ENCODE measurements at places on chromosomes 16 and 17.

GRCh38 chr17:45366049-45366448, 49.2 kb upstream of the MAP3K14 start:
- DNase-seq = no peak

DNA sequence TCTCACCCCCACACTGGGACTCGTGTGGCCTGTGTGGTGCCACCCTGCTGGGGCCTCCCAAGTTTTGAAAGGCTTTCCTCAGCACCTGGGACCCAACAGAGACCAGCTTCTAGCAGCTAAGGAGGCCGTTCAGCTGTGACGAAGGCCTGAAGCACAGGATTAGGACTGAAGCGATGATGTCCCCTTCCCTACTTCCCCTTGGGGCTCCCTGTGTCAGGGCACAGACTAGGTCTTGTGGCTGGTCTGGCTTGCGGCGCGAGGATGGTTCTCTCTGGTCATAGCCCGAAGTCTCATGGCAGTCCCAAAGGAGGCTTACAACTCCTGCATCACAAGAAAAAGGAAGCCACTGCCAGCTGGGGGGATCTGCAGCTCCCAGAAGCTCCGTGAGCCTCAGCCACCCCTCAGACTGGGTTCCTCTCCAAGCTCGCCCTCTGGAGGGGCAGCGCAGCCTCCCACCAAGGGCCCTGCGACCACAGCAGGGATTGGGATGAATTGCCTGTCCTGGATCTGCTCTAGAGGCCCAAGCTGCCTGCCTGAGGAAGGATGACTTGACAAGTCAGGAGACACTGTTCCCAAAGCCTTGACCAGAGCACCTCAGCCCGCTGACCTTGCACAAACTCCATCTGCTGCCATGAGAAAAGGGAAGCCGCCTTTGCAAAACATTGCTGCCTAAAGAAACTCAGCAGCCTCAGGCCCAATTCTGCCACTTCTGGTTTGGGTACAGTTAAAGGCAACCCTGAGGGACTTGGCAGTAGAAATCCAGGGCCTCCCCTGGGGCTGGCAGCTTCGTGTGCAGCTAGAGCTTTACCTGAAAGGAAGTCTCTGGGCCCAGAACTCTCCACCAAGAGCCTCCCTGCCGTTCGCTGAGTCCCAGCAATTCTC, 27.4 kb downstream of the STH start:
- no peak for DNase-seq

DNA sequence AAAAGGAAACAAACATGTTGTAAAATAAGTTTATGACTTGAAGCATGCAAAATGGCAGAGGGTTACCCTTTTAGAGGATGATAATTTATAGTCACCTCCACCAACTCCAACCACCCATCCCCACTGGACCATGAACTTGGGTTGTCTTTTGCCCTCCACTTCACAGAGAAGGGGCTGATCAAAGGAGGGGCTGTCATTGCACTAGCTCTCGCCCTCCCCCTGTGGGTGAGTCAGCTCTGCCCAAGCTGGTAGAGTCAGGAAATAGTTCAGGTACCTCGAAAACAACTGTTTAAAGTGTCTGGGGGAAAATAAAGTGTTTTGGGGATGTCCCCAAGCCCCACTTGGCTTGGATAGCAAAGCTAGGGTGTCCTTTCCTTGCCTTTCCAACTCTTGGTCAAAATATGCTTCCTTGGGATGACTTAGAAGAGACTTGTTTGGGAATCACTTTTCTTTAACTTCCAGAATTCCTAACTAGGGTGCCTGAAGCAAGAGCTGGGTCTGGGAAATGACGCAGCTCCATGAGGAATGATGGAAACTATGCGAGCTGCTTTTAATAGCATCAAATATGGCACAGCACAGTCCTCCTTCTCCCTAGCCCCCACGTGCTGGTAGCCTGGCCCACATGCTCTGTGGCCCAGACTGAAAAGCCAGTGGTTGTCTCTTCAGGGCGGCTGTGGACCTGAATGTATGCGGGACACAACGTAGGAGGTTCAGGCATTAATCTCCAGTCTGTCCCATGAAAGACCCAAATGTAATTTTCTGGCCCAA, 40.7 kb downstream of the TBX4 start:
- DNase-seq = no peak

- no peak for DNase-seq
Measured at GRCh38 chr17:39920218-39921210, 2.1 kb upstream of the GSDMB start.

DNA sequence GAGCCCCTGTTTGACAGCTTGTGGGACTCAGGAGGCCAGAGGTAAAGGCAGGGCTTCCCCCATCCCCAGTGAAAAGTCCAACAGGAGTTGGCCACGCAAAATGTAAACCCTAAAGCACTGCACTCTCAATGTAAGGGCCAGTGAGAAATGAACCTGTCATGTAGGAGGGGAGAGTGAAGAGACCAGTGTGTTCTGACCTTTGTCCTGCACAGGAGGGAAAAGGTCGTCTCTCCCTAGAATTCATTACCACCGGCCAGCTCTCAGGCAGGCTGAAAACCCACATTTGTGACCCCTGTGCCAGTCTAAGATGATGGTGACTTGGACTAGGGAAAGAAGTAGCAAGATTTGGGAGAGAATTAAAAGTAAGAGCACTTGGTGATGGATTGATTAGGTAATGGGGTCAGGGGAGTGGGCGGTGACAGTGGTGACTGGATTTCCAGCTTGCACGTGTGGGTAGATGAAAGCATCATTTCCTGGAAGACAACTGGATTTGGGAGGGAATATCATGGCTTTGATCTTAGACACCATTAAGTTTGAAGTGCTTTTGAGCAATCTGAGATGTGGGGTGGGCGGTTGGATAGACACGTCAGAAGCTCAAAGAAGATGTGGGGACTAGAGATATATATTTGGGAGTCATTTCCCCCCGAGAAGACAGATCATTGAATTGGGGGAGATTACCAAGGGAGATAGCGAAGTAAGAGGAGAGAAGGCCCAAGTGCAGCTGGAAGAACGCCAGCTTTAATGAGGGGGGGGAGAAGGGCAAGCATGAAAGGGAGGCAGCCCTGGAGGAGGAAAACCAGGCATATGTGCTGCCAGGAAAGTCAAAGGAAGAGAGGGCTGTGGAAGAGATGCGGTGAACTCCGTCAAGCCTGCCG, 119.5 kb downstream of the NTN1 start:
- no peak for DNase-seq

All from C1 segment of cervical spinal cord (tissue), 14 donors.